Stimulated activated CD4-positive, alpha-beta T cell treated with anti-CD3 and anti-CD28 coated beads, Interleukin-4, amount 100 ng/mL, for 4 hours (primary cell): ENCODE measurements at places on chromosomes 5 and 9.

DNA sequence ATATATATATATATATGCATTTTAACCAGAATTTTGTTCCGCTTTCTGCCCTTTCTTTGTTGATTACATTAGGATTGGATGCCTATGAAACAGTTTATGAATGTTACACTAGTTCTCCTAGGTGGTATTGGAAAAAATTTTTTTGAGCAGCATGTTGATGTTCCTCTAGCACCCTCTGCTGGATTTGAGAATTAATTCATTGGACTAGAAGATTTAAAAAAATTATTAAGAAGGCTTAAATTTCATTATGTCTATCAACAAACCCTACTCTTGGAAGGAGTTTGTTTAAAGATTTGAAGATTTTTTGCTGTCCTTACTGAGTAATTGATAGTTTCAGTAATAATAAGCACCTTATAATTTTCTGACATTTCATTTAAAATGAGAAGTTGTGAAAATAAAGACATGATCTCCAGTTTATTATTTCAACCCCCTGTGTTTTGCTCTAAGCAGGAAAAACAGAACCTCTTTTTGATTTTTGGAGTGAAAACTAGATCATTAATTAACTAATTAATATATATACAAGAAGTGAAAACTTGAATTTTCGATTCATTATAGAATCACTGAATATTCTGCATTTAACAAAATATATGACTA lies 89.6 kb downstream of the CCDC171 start:
- DNase-seq = no peak

- no peak for DNase-seq
Observed at GRCh38 chr9:6133346-6134063, 82.1 kb upstream of the IL33 start.

GRCh38 chr9:129436751-129437625 lies 183.9 kb downstream of the C9orf50 start:
- DNase-seq = peak; percentile 18

GRCh38 chr5:114377946-114378345 lies 16.1 kb downstream of the KCNN2 start:
- DNase-seq = no peak

- peak; percentile 39 for DNase-seq
Observed at GRCh38 chr5:78985725-78986223, 664 bp upstream of the ARSB start.

DNA sequence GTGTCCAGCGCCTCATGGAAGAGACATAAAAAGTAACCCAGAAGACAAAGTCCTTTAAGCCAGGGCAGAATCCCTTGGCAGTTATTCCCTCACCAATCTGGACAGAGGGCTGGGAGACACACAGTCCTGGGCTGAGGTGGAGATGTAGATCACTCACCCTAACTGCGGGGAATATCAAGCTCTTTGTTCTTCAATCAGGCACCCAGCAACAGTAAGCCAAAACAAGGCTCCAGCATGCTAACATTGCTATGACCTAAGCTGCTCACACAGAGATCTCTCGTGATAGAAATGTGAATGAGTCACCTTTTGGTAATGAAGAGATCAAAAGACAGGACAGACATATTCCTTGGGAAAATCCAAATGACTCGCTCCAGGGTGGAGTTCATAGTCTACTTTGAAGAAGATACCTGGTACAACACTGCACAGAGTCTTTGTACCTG lies 101.3 kb downstream of the FBN2 start:
- DNase-seq = no peak

DNA sequence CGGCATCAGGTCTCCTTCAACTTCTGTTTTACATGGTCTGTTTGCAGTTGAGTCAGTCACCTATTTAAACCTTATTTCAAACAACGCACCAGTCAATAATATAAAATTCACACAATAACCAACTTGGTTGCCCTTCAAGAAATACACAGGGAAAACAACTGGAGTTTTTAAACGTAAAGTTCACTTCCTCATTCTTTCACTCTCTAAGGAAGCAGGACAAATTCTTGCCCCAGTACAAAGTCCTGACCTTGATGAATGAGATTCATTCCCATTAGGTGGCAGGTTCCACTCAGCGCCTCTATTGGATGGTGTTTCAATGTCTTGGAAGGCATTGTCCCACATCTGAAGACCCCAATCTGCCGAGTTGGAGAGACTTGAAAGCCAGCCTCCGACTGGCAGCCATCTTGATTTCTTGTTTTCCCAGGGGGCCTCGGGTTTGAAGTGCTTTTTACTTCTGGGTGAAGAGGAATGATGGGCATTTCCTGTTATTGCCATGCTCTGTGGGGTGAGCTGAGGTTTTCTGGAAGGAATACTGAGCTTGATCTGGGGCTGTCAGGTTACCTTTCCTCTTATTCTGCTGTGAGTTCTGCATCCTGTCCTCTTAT lies 105.0 kb downstream of the ACER2 start:
- no peak for DNase-seq

DNA sequence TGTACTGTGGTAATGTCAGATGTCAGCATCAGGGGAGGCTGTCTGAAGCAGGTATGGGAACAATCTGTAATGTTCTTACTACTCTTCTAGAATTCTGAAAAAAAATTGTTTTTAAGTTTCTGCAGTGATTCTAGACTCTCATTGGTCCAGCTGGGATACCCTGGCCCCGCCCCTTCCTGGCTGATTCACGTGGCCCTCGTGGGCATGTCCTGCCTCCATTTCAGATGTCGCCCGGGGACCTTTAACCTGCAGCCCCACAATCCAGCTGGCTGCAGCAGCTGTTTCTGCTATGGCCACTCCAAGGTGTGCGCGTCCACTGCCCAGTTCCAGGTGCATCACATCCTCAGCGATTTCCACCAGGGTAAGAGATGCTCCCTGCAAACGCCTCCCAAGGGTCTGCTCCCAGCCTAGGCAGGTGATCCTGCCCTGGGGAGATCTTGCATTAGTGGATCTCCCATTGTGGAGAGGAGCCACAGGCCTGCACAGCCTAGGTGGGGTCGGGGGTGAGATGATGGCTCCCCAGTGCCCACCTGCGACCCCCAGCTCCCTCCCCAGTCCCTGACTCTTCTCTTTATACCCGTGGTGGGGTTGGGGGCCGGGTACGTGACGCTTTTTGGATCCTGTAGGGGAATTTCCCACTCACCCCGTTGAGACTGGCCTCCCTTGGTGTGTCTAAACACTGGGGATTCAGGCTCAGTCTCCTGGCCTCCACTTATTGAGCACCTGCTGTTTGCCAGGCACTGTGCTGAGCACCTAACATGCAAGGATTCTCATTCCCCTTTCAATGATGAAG lies 36.5 kb downstream of the LAMC3 start:
- peak; percentile 34 for DNase-seq

DNA sequence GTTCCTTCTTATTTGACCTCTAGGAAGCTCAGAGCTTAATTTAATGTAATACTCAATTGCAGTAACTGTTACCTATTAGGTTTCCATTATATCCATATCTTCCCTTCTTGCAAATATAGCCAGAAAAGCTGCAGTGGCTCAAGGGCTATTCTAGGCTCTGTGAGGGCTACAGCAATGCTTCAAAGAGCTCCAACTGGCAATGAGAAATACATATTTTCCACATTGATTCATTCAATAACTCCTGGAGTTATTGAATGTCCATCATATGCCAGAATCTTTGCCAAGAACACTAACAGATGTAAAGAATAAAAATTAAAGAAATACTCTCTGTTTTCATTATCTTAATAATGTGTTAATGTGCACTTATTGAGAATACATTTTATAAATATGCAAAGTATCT lies 396.9 kb upstream of the PAPPA start:
- DNase-seq = no peak

GRCh38 chr5:179872828-179873575 lies 14.4 kb upstream of the MRNIP start:
- no peak for DNase-seq

DNA sequence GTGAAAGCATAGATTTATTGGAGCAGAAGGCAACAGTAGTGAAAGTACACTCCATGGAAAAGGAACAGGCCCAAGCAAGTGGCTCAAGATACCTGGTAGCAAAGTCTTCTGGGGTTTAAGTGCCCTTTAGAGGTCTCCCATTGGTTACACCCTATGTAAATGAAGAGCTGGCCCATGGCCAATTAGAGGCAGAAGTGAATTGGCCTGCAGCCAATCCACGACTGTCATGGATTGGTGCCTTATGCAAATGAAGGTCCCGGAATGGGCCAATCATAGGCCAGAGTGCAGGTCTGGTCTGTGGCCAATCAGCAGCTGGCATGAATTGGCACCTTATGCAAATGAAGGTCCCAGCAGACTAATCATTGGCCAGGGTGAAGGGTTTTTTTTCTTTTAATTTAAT lies 64.2 kb upstream of the PCSK5 start:
- no peak for DNase-seq

DNA sequence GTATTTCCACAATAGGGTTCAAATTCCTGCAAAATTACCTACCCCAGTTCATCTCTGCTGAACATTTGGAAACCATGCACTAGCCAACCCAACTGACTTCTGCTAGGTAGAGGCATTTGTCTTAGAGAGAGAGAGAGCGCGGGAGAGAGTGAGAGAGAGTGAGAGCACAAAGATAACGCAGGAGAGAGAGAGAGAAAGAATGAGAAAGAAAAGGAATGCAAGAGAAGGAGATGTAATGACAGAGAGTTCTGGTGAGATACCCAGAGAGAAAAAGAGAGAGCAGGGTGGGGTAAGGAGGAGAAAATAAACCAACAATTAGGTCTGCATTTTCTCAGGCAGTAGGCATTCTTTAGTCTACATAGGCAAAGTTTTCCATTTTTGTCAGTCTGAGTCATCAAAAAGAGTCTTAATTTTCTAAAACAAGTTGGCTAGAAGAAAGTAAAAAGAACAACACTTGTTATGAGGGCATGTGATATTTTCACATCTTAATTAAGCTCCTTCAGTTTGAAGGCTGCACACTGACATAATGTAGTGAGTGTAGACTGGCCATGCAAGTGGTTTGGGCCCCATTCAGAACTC lies 98.2 kb downstream of the MAP1B start:
- no peak for DNase-seq

DNA sequence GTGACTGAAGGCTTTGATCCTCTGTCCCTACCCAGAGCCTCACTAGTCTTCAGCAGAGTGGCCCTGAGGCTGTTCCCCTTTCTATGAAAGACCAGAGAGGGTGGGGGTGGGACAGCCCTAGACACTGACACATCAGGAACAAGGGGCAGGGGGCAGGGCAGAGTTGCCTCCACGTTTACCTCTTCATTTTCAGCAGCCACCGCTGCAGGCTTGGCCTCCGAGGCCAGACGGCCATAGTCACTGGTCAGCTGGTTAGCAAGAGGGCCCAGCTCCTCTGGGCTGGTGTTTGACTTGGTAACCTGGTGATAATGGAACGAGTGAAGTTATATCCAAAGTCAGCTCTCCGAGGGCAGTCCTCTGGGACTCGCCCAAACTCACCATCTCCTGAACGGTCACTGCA lies 15.6 kb upstream of the TPM2 start:
- no peak for DNase-seq

- DNase-seq = no peak
Observed at GRCh38 chr5:53643445-53643844, 83.0 kb downstream of the NDUFS4 start.

- DNase-seq = no peak
Observed at GRCh38 chr5:124572971-124573370, 173.5 kb downstream of the ZNF608 start.

- no peak for DNase-seq
Observed at GRCh38 chr9:105401651-105402050, 46.2 kb upstream of the FSD1L start.

- no peak for DNase-seq
Observed at GRCh38 chr5:180631549-180632383, 17.6 kb downstream of the FLT4 start.

DNA sequence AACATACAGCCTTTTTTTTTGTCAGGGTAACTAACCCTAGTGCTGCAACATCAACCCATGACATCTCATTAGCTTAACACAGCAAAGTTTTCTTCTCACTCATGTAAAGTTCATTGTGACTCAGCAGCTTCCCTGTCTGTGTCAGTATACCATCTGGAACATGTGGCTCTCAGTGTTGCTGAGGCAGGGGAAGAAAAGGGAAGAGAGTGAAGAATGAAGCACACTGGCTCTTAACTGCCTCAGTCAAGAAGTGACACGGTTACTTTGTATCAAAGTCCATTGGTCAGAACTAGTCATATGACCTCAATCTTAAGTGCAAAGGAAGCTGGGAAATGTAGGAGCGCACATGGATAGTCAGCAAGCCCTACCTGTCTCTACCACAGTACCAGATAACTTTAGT lies 185.0 kb upstream of the ELL2 start:
- DNase-seq = no peak

DNA sequence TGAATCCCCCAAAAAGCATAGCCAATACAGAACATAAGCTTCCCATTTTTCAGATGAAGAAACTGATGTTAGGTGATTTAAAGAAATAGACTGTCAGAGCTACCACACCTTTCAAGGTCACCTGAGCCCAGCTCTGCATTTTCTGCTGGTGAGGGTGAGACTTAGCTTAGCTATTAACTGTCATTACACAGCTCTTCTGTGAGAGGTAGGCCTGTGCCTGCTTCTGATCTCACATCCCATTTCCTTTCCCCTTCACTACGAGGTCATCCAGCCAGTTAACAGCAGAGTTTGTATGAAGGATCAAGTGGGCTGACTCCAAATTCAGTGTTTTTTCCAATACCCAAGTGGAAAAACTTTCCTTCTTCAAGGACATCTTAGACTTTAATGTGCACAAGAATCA lies 528.6 kb upstream of the CLINT1 start:
- DNase-seq = no peak

DNA sequence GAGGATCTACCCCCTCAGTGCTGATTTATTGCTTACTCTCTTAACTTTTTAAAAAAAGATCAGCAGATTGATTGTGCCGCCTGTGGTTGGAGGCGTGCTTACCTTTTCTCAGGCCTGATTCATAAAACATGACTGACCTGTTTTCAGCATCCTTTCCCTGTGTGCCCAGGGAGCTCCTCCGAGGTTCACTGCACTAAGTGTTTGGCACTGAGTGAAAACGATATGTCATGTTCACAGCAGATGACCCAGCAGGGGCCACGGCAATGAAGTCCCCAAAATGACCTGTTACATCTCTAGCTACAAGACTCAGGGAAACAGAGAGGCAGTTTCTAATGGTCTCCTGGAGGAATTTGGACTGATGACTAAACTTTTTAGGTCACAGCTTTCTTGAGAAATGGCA lies 69.9 kb downstream of the INSYN2B start:
- no peak for DNase-seq
